Cerebellum (tissue), 4 donors: ENCODE measurements at places on chromosomes 5 and 9.

GRCh38 chr5:115179030-115179393, 9.3 kb upstream of the TRIM36 start:
- DNase-seq, result no peak

DNA sequence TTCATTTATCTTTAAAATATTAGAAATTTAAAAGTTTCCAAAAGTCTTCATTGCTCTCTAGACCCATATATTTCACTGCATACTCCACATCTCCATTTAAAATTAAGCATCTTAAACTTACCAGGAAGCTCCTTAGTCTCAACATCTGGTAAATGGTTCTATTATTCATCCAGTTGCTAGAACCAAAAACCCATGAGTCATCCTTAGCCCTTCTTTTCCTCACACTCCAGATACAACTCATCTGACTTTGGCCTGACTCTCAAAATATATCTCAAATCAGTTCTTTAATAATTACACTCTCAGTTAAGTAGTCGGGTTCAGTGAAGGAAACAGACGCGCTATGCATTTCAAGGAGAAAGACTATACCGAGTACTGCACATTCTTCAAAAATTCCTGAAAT, 110.2 kb upstream of the COX7C start:
- no peak for DNase-seq

GRCh38 chr5:110262749-110263148, 463.7 kb downstream of the TMEM232 start:
- DNase-seq, result no peak

DNA sequence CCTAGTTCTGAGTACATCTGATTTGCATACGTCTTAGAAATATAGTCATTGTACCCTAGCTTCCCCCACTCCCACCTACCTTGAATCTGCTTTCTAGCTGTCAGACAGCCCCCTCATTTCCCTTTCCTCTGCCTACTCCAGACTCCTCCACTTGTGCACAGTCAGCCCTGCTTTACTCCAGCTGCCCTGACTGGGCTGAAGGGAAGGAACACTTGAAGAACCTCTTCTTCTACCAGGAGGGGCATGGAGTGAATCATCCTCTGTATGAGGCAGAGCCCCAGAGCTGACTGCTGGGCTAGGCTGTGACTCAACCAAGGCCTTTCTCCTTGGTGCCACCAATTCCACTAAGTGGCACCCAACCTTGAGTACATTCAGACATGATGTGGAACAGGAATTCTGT, 18.1 kb upstream of the ZFR start:
- no peak for DNase-seq

DNA sequence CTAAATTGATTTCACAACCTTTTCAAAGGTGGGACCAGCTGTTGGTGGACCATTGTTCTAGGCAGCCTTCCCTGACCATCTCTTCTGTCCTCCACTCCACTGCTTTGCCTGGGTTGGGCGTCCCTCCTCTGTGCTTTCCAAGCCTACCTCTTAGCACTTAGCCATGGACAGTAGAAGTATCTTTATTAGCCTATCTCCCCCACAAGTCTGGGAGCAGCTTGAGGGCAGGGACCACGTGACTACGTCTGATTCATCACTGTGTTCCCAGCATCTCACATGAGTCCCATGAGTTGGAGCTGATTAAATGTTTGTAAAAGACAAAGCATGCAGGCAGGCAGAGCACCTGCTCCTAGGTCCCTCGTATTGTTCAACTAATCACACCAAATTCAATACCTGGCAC, 20.9 kb downstream of the MORN5 start:
- DNase-seq, result no peak
